ENCODE measurements at places on chromosomes 1 and 21.

DNA sequence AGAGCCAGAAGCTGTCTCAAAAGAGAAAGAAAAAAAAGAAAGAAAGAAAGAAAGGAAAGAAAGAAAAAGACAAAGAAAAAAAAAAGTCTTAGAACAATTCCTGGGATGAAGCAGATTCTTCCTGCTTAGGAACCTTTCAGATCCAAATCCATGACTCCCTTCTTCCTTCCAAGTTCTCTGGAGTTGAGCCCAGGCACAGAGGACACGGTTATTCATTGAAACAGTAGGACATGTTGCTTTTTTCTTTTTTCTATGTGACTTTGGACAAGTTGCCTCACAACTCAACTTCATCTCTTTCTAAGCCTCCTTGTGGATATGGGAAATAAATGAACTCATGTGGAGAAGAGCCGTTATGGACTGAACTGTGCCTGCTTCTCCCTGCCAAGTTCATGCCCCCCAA is 14.7 kb upstream of the TNFRSF8 start:
- DNase-seq = no peak

- no peak for DNase-seq
These were observed 159.8 kb upstream of the USP24 start for GRCh38 chr1:55374801-55375616.

- no peak for DNase-seq
These were observed 27.4 kb downstream of the CACHD1 start for GRCh38 chr1:64497088-64497883.

DNA sequence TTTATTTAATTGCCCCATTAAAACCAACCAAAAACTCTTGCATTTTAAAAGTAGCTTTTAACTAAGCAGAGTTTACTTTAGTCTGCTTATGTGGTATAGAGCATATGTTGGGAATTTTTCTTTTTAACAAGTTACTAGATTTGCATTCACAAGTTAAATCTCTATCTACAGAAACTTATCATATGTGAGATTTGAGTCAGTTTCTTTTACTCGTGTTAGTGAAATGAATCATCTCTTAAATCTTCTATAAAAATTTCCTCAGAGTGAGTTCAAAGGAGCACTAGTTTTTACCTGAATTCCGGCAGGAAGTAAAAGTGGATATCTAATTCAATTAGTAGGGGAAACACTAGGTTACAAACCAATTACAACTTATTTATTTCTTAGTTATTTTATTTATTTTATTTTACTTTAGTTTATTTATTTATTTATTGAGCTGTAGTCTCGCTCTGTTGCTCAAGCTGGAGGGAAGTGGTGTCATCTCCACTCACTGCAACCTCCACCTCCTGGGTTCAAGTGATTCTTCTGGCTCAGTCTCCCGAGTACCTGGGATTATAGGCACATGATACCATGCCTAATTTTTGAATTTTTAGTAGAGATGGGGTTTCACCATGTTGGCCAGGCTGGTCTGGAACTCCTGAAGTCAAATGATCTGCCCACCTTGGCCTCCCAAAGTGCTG is 1609.6 kb upstream of the B3GALT2 start:
- DNase-seq = no peak

DNA sequence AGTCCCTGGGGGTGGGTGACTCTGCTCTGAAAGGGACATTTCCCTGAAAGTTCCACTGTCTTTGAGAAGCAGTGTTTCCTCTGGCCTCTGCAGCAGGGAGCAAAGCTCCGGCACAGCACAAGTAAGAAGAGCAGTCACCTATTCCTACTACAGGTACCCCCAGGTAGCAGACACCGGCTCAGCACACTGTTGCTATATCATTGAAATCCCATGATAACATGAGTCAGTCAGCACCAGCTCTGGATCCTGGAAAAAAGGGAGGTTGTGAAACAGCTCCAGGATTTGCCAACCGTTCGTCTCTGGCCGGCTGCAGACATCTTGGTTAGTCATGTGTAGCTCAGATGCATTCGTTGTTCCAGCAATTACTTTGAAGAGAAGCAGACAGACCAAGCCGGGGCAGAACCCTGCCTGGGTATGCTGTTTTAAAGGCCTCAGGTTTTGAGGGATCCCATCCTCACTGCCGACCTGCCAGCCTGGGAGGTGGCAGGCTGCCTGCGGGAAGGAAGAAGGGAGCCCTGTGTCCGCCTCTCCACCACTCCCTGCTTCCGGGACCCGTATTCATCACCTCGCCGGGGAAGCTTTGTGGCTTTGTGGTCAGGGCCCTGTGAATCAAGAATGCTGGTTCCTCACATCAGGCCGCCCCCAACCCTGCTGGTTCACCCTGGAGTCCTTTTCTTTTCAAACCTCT is 139.2 kb downstream of the CLIC6 start:
- peak; percentile 70 for DNase-seq

GRCh38 chr21:45788637-45789506 is 145.3 kb downstream of the PCBP3 start:
- no peak for DNase-seq

DNA sequence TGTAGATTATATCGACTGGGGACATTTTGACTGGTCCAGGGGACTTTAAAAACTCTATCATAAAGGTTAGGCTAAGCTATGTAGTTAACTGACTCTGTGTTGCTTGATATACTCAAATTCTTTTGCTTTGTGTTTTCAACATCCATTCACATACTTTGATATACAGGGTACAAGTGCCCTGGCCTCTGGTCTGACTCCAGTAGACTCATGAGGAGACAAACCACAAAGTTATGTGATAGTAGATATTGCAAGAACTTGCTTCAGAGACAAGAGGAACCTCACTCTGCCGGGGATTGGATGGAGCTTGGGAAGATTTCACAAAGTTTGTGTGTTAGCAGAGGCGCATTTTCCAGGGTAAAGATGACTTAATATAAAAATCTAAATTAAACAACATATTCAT is 1.3 kb downstream of the GORAB start:
- DNase-seq = peak; percentile 60

- DNase-seq = peak; percentile 52
These were observed 207.6 kb upstream of the HMCN1 start for GRCh38 chr1:185526344-185527307.

DNA sequence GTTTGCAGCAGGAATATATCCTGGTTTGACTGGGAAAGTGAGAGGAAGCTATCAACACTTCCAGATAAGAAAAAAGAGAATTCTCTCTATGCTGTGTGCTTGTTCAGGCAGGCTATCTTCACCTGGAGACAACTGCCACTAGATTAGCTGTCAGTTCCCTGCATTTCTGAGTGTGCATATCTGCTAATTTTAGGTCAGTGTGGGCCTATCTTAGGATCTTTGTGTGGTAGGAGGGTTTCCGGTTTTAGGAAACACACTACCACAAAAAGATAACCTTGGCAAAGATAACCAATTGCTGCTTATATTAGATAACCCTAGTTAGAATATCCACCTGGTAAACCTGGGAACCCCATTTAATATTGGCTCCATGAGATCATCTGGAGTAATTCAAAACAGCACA is 22.5 kb upstream of the GBP5 start:
- peak; percentile 42 for DNase-seq

DNA sequence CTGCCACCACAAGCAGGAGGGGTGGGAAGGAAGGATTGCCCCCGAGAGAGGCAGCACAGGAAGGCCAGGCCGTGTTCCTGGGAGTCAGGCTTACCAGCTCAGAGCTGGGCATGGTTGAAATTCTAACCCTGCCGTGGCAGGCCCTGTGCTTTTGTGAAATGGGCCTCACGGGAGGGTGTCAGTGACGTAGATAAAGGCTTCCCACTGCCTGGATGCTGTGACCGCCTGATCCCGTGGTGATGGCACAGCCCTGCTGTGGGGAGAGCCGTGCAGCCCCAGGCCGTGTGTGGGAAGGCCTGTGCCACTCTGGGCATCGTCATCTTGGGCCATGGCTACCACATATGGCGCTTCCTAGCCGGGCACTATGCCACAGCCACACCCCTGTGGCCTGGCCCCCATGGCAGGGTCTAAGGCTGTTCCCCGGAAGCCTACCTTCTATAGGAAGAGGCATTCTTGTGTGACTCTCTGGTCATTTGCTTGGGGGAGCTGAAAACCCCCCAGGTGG is 161.3 kb downstream of the PCBP3 start:
- DNase-seq = no peak

DNA sequence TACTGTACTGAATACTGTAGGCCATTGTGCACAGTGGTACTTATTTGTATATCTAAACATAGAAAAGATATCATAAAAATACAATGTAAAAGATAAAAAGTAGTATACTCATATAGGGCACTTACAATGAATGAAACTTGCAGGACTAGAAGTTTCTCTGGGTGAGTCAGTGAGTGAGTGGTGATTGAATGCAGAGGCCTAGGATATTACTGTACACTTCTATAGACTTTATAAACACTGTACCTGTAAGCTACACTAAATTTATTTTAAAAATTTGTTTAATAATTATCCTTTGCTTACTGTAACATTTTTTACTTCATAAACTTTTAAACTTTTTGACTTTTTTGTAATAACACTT is 82.5 kb downstream of the FGGY start:
- DNase-seq = no peak

- no peak for DNase-seq
These were observed 10.8 kb downstream of the AADACL4 start for GRCh38 chr1:12654657-12655056.

DNA sequence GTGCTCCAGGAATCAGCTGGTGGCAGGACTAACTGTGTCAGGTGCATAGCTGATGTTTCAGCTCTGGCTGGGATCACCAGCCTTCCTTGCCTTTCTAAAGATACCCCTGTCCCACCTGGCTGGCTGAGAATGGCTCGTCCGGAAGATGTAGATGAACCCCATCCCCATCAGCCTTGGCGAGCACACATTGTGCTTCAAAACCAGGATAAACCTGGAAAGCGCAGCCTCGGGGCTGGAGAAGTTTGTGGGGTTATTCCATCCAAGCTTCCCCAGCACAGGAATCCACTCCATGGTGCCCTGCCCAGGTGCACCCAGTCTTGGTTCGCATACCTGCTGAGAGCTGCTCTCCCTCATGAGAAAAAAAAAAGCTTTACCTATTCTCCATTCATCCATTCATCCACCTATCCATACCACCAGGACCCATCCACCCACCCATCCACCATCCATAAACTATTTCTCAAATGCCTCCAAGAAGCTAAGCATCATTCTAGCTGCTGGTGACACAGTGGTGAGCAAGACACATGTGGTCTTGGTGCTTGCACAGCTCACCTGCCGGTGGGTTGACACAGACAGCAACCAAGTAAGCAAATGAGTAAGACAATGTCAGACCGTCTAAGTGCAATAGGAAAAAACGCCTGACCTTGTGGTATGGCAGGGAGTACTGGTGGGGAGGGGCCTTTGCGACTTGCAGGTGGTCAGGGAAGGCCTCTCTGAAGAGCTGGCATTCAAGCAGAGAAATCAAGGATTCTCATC is 94.0 kb downstream of the DMRTB1 start:
- no peak for DNase-seq

DNA sequence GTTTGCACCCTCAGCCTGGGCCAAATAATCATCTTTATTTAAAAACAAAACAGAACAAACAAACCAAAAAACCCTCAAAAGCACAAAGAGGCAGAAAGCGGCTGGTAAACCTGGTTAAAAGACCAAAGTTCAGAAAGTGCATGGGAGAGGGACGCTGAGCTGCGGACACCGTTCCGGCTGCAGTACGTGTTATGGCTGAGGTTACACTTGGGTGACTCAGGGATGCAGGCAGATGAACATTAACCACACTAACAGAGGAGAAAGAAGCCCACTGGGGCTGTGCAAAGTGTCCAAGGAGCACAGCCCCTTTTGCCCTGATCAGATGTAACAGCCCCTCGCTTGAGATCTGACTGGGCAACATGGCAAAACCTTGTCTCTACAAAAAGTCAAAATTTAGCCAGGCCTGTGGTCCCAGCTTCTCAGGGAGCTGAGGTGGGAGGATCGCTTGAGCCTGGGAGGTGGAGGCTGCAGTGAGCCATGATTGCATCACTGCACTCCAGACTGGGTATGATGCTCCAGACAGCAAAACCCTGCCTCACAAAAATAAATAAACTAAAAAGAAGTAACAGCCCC is 28.3 kb downstream of the GPR157 start:
- DNase-seq = peak; percentile 21

- DNase-seq = peak; percentile 73
These were observed 22.8 kb downstream of the RNU5D-1 start for GRCh38 chr1:44707959-44708831.
